Muscle of arm (tissue), 14 donors: ENCODE measurements at places on chromosomes 5 and 9.

DNA sequence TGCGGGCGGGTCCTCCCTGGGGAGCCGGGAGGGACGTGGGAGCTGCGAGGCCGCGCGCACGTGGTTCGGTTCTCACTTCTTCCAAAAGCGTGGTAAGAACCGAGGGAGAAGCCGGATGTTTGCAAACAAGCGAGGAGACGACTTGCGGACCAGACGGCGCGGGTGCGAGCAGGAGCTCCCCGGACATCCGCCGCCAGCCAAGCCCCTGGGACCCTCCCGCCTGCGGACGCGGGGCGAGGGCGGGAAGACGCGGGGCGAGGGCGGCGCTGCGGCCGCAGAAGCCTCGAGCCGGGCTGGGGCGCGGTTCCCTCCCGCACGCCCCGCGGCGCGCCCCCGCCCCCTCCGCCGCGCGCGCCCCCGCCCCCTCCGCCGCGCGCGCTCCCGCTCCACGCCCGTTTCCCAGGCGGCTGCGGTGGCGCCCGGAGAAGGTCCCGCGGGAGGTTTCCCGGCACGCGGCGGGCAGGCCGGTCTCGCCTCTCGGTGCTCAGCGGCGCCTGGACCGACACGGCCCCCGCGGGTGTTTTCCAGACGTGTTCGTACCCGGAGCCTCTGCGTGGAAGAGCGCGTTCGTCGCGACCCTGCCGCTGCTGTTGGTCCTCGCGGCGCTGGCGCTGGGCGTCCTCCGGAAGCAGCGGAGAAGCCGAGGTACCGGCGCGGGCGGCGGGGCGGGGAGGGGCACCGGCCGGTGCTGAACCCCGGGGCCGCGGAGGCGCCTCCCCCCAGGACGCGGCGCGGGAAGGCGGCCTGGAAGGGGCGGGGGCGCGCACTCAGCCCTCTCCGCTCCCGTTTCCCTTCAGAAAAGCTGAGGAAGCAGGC lies 12.8 kb downstream of the BTNL9 start:
- no peak for DNase-seq

DNA sequence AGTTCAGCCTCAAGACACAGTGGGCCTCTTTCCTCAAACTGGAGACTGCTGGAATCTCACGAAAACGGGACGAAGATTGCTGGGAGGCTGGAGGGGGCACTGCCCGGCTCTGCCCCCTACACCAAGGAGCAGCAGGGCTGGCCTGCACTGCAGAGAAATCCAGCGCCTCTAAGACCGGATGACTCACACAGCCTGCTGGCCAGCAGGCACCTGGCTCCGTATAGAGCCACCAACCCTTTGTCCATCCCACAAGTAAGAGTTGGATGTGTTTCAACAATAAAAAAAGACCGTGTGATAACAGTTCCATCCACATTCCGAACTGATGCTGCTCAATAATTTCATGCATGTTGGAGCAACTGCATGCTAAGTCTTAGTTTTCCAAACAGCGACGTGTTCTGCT lies 11.5 kb downstream of the CCDC127 start:
- no peak for DNase-seq

DNA sequence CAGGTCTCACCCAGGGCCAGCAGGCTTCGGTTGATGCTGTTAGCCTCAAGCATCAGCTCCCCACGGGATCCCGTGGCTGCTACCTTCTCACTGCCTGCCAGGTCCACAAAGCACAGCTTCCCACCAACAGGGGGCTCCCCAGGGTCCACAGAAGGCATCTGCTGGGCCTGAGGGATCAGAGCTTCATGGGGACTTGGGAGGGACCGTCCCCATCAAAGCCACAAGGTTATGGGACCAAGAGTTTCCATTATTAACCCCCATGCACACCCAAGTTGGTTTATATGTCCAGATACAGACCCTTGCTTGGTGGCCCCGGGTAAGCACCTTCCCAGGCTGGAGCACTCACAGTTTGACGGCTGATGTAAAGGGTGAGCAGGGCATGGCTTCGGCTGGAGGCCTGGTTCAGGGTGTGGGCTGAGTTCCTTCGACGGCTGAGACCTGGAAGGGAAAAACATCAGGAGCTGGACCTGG lies 3.0 kb downstream of the KIF12 start:
- DNase-seq = no peak

DNA sequence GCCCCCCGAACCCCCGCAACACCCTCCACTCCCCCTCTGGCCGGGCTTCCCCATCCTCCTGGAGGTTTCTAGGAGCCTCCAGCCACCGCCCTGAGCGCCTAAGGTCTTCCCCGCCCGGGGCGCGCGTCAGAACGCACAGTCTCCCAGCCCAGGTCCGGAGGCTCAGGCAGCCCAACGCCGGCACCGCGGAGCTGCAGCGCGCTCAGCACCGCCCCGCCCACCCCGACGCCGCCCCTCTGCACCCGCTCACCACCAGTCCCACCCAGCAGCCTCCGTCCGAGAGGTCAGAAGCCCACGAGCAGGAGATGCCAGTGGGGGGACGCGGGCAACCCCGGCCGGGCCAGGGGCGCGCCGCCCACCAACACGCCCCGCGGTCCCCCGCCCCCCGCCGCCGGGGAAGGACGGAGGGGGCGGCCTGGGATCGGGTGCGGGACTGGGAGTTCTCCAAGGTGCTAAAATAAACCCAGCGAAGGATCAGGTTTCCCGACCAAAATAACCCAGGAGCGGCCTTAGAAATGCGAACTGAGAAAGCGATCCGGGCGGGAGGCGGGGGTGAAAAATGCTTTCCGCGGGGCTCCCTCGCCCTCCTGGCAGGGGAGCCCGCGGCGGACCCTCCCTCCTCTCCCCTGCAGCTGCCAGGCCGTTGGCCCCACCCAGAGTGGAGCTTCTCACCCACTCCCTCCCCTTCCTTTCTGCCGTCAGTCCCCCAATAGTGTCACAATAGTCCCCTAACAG lies 6.5 kb upstream of the FAM78A start:
- DNase-seq = peak; percentile 60
